Fibroblast of skin of scalp (primary cell): ENCODE measurements at places on chromosomes 1 and 21.

GRCh38 chr1:94887603-94888171 lies 39.2 kb downstream of the CNN3 start:
- DNase-seq: no peak

DNA sequence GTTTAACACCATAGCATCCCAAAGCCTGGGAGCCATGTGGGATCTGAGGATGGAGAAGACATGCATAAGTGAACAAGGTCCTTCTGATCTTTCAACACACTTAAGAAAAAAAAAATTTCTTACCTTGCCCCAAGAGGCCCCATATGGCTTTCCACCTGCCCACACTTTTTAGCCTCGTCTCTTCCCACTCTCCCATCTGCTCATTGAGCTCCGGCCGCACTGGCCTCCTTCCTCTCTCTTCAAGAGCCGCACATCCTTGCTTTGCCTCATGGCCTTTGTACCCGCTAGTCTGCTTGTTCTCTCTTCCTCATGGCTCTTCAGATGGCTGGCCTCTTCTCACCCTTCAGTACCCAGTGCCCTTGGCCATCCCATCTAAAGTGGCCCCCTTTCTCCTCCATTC lies 70.2 kb upstream of the PDE4B start:
- DNase-seq: no peak

- DNase-seq: no peak
Measured at GRCh38 chr1:91813813-91814212, 72.1 kb downstream of the TGFBR3 start.

DNA sequence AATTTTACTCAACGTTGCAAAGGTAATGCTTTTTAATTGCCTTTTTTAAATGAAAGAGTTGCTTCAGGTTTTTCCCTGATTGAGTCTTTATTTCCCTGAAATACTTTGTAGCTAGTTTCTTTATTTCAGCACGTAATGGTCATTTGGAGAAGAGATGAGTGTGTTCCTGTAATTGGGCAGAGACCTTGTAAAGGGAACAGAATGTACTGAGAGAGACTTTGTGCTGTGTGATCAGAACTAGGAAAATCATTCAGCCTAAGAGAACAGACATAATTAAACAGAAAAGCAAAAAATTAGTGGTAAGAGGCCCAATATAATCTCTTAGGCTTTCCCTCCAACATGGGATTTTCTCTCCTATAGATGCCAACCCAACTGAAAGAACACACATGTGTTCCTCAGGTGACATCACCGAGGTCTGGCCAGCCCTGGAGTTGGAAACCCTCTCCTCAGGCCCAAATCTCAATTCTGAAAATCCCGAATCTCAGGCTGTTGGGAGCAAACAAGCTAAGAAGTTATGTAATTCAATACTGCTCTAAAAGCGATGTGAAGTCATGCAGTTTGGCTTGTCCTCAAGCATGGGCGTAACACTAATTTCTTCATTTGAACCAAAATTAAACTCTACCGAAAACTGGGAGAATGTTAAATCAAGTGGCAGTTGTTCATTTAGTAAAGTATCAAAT lies 102.0 kb downstream of the TGFB2 start:
- DNase-seq: no peak

- no peak for DNase-seq
Measured at GRCh38 chr1:19859876-19860275, 22.3 kb upstream of the OTUD3 start.

DNA sequence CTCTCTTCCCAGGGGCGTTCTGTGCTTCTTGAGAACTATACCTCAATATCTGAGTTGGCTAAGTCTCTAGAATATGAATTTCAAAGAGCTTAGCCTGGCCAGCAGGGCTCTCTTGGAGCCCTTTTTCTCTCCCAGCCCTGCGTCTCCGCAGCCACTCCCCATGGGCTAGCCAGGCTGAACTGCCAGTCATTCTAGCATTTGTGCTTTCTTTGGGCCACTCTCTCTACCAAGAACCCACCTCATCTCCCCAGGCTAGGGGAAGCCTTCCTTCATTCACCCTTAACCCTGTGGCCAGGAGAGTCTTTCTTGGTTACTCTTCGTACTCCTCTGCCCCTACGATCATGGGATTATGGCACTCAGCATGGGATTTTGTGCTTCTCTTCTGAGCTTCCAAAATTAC lies 18.2 kb downstream of the ABCG1 start:
- no peak for DNase-seq
